Activated CD4-positive, alpha-beta T cell treated with anti-CD3 and anti-CD28 coated beads for 24 hours (primary cell): ENCODE measurements at places on chromosomes 4 and X.

DNA sequence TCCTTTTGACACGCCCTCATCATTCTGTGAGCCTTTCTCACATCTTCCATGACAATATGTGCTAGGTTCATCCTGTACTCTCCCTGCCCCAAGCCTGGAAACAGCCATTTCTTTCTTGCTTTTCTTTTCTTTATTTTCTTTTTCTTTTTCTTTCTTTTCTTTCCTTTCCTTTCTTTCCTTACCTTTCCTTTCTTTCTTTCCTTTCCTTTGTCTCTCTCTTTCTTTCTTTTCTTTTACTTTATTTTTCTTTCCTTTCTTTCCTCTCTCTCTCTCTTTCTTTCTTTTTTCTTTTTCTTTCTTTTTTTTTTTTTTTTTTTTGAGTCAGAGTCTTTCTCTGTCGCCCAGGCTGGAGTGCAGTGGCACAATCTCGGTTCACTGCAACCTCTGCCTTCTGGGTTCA is 14.6 kb downstream of the PPP1R3F start:
- no peak for DNase-seq

DNA sequence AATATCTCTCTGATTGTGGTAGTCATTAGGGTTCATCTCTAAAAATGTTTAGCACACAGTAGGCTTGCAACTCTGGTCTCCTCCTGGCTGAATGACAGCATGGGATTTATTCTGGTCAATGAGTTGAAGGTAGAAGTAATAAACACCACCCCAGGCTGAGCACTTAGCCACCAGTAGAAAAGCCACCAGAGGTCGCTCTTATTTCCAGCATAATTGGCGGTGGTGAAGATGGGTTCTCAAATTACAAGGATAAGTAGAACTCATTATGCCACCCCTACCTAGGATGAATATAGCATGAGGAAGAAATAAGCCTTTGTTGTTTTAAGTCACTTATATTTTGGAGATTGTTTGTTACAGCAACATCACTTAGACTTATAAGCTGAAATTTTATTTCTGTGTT is 302.7 kb downstream of the GPM6A start:
- DNase-seq, result no peak

DNA sequence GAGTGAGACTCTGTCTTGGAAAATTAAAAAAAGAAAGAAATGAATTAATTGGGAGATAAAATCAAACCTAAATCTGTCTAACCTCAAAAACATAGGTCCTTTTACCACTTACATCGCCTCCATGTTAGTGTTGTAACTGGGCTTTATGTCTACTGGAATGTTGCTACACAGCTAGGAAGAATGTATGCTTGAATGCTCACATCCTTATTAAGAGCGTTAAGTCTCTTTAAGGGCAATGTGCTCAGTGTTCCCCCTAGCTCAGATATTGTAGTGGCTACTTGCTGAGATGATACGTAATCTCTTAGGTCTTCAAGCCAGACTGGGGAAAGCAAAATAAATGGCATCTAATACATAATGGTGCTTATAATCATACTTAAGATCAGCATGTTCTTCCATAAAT is 1072.8 kb downstream of the PDHA2 start:
- DNase-seq, result no peak

- no peak for DNase-seq
Measured at GRCh38 chr4:145545538-145546174, 64.0 kb downstream of the SMAD1 start.

GRCh38 chr4:100386270-100386669 is 131.6 kb downstream of the EMCN start:
- DNase-seq, result no peak

DNA sequence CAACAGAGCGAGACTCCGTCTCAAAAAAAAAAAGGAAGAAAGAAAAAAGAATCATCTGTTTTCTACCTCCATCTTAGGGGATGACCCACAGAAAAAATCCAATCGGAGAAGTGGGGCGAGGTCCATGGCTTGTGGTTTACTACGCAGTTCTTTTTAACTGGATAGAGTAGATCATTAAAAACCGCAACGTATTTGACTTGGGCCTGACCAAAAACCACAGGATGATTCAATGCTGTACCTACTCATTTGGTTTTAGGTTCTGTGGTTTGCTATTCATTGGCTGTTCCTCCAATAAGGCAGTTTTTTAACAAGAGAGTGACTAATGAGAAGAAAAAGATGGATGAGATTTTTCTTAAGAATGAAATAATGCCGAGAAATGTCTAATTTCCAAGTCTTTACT is 83.7 kb downstream of the FREM3 start:
- DNase-seq, result no peak

GRCh38 chrX:146355440-146355839 is 454.1 kb upstream of the CXorf51B start:
- no peak for DNase-seq

- no peak for DNase-seq
Measured at GRCh38 chrX:154448484-154448883, 4.5 kb downstream of the FAM50A start.

DNA sequence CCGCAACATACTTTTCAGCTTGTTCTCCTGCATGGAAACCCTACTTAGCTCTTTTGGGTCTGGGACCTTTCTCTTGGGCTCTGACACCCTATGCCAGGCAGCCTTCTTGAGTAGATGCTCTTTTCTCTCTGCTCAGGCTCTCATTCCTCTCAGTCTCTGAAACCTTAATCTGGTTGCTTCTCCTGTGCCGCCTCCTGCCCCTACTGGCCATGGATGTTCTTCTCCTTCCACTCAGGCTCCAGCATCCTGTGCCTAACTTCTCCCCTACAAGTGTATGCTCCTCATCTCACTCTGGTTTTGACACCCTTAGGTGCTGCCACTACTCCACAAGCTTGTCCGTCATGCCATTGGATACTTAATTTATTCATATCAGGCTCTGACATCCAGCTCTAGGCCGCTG is 15.2 kb downstream of the BLTP1 start:
- no peak for DNase-seq

GRCh38 chr4:157004279-157005161 is 32.9 kb upstream of the PDGFC start:
- no peak for DNase-seq

- DNase-seq, result peak; percentile 54
Measured at GRCh38 chrX:39149761-39150160, 348.5 kb downstream of the MID1IP1 start.

DNA sequence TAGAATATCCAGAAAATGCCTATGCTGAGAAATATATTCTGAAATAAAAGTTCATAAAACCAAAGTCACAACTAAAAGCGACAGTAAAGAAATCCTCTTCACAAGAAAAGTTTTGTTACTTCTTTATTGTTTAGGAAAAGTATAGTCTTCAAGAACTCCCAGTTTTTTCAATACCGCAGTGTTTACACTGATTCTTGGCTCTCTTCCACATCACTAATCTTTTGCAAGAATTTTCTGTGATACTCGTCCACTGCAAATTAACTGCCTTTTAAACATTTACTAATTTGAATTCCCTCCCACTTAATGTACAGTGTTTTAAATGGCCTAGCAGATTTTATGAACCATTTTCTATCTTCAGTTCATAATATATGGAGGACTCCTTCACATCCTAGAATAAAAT is 65.1 kb downstream of the HPGDS start:
- DNase-seq, result no peak

- no peak for DNase-seq
Measured at GRCh38 chr4:106588891-106589290, 220.3 kb upstream of the GIMD1 start.

GRCh38 chr4:86446996-86447395 is 87.1 kb upstream of the MAPK10 start:
- no peak for DNase-seq

DNA sequence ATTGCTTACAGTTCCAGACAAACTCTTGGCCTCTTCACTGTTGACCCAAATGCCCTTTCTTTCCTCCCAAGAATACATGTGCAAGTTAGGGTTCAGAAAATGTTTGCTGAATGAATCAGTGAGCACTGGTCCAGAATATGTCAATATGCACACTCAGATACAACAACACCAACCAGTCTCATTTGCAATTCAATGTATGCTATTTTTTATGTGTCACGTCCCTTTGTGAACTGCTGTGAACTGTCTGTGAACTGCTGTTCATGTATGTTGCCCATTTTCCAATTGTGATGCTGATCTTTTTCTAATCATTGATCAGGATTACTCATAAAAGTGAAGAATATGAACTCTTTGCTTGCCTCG is 17.8 kb downstream of the GAB3 start:
- no peak for DNase-seq

DNA sequence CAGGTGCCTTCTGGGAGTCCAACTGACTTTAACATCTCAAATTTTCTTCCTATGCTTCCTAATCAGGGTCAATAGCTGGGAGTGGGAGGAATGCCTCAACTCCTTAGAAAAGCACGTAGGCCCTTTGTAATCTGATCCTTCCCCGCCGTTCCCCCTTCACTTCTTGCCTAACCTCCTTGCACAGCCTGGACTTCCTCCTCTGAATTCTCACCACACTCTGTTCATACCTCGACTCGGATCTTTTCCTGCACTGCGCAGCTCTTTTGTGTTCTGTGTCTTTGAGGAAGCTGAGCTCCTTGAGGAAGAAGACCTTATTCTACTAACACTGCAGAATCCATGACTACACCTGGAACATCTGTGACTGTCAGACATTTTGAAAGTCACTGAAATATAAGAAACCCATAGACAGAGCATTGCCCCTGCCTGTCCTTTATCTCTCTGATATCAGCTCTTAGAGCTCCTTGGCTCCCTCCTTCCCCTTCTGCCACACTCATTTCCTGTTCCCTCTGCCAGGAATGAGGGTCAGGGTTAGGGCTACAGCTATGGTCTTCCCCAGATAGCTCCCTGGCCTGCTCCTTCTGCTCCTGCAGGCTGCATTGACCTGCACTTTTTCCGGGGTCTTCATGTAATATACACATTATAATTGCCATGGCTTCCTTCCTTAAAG is 140.2 kb upstream of the LDB2 start:
- DNase-seq, result no peak

DNA sequence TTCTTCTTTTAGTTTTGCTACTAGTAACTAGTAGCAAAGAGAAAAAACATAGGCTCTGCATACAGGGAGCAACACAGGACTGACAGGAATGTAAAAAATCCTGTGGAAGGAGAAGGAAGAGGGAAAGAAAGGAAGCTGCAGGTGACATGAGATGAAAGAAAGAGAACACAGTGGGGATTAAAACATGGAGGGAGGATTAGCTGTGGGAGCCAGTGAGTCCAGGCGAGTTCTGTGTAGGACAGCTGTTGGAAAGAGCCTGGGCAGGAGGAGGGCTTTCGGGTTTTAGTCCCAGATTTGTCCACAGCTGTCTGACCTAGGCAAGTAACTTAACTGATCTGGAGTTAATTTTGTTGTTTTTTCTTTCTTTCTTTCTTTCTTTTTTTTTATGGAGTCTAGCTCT is 21.6 kb downstream of the CCNG2 start:
- DNase-seq, result no peak

DNA sequence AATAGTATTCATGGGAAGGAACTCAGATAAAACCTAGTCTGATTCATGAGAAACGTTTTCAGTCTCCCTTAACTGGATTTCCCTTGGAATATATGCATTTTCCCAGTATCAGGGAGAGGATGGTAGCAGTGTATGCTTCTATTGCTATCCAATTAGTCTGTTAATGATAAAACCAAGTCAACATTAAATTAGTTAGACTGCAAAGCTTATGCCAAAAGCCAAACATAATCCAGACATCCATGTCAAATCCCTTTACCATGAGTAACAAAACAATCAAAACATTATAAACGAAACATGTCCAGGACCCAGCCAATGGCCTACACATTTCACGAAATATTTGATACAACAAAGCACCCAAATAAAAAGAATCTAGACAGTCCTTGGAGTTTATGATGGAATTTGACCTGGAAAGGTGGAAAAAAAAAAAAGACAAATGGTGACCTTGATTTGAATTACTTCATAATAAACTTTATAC is 34.5 kb upstream of the VEGFD start:
- no peak for DNase-seq

DNA sequence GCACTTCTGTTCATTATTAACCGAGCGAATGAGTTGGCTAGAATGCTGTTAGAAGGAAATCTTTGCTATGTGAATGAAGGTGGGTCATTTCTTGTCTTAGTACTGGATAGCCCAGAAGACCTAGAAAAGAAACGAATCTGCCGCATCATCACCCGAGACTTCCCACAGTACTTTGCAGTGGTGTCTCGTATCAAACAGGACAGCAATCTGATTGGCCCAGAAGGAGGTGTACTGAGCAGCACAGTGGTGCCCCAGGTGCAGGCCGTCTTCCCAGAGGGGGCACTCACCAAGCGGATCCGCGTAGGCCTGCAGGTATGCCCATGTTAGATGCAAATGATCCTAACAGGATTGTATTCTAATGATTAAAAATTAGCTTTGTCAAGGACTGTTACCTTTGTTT is 286.3 kb downstream of the ANK2 start:
- DNase-seq, result no peak

DNA sequence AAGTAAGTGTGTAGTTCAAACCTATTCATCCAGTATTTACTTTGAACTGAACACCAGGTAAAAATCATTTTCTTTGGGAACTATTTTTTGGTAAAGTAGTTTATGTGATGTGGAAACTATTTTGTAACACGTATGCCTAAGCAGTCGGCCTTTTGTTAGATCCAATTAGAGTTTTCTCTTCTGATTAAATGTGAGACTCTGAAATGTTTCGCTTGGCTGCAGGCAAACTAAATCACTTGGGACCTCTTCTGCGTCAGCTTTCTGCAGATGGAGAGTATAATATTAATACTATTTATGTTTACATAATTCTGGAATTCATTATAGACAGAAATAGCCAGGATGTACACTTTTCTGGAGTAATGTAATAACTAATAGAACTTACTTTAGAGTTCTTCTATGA is 46.9 kb downstream of the BMPR1B start:
- DNase-seq, result no peak

DNA sequence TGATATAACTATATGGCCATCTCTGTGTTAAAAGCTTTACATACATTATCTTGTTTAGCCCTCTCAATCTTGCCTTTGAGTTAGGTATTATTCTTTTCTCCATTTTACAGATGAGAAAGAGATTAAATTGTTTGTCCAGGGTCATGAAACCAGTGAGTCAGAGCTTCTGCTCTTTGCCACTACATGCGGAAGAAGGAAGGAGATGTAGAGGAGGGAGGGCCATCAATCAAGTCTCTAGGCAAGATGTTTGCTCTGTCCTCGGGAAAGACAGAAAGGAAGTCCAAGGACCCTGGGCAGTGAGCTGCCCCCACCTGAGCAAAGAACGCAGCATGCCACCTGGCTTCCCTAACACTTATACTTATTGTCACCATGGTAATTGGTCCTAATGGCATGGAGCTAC is 133.7 kb upstream of the IL1RAPL2 start:
- DNase-seq, result no peak

GRCh38 chr4:25021216-25021615 is 9.5 kb downstream of the LGI2 start:
- no peak for DNase-seq
